NCI-H460 (cell line): ENCODE measurements at places on chromosomes 7 and 10.

DNA sequence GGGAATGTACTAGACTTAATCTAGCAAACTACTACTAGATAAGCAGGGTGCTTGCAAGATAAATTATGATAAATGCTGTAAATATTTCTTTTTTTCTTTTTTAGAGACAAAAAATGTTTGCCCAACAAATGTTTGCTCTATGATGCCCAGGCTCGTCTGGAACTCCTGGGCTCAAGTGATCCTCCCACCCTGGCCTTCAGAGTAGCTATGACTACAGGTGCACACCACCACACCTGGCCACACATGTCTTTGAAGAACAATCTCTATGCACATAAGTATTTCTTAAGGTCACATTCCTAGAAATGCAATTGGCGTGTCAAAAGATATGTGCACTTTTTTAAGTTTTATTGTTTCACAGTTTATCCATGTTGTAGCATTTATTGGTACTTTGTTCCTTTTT is 179.6 kb upstream of the FRMD4A start:
- no peak for DNase-seq

GRCh38 chr7:40120020-40120419 is 14.4 kb downstream of the MPLKIP start:
- DNase-seq, result no peak

- DNase-seq, result no peak
Observed at GRCh38 chr7:46982928-46983327, 599.0 kb downstream of the TNS3 start.

GRCh38 chr7:37448011-37448635 is 541 bp downstream of the ELMO1 start:
- DNase-seq, result no peak

DNA sequence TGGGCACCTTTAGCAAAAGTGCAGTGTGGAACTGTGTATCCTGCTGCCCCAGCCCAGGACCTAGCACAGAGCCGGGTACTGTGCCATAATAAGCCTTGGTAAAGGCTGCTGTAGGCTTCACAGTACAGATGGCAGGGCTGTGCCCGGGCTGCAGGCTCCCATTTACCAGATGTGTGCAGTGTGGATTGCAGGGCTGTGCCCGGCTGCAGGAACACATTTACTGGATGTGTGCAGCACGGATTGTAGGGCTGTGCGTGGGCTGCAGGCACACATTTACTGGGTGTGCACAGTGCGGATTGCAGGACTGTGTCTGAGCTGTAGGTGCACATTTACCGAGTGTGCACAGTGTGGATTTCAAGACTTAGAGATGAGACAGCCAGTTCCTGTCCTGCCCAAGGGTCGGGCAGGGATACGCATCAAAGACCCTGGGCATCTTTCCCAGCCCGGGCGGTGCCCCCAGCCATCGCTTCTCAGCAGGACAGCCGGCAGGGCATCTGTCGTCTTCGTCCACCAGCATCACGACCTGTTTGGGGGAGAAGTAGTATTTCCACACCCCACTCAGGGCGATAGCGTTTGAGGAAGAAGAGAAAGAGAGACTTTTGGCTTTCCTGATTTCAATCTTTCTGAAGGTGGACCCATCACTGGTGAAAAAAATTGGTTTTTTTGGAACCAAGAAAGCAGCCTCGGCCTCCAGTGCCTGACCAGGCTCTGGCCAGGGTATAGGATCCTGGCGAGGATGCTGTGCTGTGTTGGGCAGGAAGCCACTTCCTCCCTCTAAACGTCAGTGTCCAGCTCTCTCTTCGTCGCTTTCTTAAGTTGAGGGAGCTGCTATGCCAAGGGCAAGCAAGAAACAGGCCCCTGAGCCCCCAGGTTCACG is 180.8 kb downstream of the CUX1 start:
- DNase-seq, result no peak

DNA sequence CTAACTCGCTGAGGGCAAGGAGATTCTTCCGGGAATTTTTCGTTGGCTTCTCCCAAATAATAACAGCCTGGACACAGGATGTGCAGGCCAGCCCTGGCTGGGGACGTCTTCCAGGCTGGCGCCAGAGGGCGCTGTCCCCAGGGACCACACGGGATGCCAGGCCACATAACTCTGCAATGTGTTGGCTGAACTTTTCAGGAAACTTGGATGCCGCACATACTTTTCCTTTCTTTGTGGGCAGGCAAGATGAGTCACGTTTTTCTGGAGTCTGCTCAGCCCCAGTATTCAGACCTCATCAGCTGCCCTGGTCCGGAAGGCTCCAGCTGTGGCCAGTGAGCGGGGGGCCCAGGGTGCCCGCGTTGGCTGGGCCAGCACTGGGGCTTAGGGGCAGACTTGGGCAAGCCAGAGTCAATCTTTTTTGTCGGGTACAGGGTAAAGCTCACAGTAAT is 122.7 kb downstream of the PRKAG2 start:
- DNase-seq, result peak; percentile 96

DNA sequence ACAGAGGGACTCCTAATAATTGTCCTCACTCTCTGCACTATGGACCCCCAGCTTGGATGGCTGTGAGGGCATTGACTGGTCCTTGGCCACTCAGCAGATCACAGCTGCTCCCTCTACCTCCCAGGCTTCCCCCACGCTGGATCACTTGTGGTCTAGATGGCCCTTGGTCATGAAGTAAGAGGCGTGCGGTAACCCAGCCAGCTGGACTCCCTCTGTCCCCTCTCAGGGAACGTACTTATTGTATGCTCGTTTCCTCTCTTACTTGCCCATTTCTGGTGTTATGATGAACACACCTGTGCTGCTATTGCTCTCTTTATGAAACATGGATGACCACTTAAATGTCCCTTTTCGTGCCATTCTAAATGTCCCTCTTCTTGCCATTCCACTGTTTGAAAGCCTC is 19.3 kb downstream of the ADAMTS14 start:
- DNase-seq, result no peak

GRCh38 chr7:23467806-23468525 is 2.3 kb downstream of the IGF2BP3 start:
- DNase-seq, result no peak

DNA sequence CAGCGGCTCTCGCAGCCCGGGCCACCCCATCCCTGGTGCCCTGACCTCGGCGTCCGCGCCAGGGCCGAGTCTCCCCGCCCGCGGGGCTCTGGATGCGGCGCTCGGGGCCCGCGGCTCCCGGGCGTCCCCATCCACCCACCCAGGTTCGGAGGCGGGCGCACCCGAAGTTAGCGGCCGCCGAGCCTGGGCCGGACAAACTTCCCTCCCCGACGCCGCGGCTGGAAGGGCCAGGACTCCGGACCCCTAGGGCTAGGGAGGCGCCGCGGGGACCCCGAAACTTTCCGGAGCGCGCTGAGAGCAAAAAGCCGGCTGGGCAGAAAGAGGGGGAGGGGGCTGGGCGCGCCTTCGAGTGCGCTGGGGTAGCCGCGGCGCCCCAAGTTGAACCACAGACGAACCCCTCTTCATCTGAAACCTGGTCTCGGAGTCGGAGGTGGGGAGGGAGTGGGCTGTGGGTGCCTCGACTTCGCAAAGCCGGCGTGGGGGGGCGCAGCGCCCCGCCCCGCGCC is 3.7 kb upstream of the ELFN1 start:
- DNase-seq, result no peak

- no peak for DNase-seq
Observed at GRCh38 chr7:67604461-67605386, 608.1 kb downstream of the TYW1 start.

- DNase-seq, result no peak
Observed at GRCh38 chr7:118013252-118014010, 140.2 kb upstream of the CTTNBP2 start.

- DNase-seq, result peak; percentile 53
Observed at GRCh38 chr7:16982640-16983350, 101.0 kb upstream of the AGR3 start.

DNA sequence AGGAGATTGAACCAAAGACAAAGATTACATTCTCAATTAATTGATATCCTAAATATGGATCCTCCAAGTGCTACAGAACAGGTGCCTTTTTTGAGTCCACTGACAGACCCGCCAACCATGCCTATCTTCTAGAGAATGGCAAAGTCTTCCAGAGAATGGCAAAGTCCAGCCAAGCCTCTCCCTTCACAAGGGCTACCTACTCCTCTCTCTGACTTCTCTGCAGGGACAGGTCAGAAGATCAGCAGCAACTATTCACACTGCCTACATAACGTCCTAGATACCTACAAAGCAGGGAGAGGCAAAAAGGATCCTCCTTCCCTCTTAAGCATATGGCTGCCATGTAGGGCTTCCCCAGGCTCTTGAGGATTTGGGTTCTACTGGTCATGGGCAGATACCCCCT is 12.4 kb downstream of the UBE2H start:
- DNase-seq, result no peak

DNA sequence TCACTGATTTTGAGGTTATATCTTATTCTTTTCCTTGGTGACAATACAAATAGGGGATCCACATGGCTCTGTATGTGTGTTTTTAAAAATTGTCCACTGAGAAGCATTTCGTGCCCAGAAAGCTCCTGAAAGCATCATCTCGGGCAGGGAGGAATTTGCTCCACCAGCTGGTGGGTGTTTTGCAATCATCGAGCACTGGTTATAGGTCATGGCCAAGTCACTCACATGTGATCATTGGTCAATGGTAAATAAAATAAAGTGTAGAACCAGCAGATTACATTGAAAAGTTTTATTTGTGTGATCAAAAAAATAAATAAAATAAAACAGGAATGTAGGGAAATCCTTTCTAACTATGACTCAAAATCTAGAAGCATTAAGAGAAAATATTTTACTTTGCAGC is 23.0 kb upstream of the SNX13 start:
- no peak for DNase-seq
